Stimulated activated CD4-positive, alpha-beta T cell treated with anti-CD3 and anti-CD28 coated beads, TNF-alpha, amount 100 ng/mL, for 48 hours (primary cell): ENCODE measurements at places on chromosomes 5 and 9.

DNA sequence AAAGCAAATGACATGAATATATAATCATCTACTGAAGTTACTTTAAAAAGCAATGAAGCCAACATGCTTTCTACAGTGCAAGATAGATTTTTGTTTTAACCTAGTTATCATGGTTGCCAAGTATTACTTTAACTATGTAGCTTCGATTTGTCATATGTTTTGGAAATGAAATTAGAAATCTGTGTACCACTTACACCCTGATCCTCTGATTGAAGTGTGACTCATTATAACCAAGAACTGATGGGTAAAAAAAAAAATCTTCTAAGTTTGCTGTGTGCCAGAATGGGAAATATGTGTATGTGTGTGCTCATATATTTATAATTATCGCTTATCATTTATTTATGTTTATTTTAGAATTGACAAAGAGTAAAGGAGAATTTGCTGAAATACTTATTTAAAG, 9.1 kb upstream of the CDC42SE2 start:
- no peak for DNase-seq

GRCh38 chr5:51732304-51732703, 349.1 kb downstream of the ISL1 start:
- DNase-seq: no peak

- no peak for DNase-seq
These were observed 17.0 kb upstream of the SELENOP start for GRCh38 chr5:42828671-42829070.

DNA sequence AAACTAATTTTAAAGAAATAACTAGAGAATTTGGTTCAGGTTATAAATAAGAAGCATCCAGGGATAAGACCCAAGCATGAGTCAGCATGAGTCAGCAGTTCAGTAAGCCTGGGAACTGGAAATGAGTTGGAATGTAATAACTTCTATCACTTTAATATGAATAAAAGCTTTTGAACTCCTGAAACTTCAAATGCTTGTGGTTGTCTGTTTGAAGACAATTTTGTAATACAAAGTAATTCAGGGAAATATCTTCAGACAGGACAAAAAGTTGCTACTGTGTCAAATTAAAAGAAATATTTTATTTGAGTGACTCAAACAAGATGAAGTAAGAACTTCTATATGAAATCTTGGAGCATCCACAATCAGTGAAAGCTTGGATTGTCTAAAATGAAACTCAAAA, 331.2 kb upstream of the DAB2 start:
- no peak for DNase-seq

DNA sequence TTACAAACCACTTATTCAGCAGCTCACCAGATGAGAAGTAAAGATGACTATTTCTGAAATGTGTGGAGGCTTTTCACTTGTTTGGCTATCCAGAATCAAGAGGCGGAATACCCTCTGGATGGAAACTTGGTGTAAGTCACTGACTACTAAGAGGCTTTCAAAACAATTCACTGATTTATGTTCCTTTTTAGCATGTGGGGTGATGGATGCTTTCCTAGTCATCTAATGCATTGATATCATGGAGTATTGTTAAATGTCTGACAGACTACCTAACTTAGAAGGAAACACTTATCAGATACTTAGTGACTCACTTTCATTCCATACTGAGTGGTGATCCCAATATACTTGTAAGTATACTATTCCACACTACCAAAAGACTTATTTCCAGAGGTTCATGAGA, 141.4 kb downstream of the PLK2 start:
- no peak for DNase-seq

DNA sequence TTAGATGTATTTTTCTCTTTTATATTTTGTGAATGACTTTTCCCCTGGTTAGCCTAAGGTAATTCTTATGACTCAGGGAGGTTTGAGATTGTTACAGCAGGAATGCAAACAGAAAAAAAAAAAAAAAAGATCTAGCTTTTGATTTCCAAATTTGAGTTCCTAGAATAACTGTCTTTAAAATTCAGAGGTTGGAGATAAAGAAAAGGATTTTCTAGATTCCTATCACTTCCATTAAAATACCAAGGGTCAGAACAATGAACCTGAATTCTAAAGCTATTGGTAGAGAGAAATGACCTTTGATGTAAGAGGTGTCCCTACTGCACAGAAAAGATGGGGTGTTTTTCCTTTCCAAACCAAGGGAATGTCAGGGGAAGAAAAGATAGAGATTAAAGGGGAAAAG, 262.5 kb downstream of the DOCK8 start:
- no peak for DNase-seq

DNA sequence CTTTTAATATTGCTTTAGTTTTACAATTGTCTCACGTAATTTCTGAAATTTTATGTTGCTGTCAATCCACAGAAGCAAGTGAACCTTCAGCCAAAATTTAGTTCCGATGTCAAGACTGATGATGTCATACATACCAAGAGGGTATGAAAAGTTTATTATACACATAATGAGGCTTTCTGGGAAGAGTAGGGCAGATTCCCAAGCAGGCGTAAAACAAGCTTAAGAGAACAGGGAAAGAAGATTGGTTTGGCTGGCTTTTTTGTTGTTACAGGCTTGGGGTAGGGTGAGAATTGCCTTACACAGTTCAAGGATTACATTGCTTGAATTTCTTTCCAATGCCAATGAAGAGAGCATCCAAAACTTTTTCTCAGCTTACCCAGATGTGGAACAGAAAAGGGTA, 1962.9 kb upstream of the CDH6 start:
- no peak for DNase-seq

DNA sequence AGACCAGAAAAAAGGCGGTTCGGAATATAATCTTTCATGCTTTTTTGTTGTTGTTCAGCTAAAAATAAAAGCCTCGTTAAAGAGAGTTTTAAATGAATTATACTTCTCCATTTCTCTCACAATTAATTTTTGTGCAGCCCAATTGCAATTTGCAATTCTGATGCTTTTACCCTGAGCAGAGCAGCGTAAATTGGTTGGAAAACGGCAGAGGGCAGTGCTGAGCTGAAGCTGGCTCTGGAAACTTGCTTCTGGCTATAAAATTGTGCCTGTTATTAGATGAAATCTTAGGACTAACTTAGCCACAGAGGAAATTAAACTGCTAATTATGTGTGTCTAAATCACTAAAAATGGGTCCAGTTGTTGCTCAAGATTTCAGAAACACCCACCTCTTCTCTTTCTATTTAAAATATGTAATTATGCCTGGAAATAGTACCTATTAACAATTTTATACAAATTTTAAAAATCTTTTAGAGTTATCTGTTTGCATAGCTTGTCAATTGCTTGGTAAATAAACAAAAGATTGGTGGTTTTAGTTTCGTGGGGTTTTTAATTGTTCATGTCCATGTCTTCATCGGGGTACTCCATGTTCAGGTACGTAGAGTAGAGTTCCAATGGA, 441.8 kb upstream of the TLE4 start:
- no peak for DNase-seq

DNA sequence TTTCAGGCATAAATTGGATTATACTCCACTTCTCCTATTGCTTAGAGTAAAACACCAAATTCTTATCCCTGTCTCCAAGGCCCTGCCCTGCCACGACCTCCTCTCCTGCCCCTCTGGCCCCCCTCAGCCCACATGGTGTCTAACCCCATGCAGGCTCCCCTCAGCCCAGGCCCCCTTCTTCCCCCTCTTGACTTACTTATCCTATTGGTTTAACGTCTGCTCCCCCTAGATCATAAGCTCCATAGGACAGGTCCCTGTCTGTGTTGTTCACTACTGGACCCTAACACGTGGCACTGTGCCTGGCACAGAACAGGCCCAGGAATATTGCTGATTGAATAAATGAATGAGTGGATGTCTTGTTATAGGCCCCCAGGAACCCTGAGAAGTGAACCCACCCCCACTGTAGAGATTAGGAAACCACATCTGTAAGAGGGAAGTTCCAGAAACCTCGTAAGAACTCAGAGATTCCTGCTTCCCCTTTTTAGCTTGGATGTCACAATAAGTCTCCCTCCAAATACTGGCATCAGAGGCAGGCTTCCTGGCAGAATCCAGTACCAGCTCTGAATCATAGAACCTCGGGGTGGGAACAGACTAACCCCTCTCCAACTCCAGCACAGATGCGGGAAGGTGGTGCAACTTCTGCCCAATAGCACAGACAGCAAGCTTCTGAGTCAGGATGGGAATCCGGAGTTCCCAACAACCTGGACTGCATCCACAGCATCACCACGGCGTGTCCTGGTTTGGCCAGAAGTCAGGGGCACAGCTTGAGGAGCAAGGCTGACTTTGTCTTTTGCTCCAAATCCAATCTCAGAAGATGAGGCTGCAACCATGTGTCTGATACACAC, 31.5 kb downstream of the HRH2 start:
- DNase-seq: no peak

DNA sequence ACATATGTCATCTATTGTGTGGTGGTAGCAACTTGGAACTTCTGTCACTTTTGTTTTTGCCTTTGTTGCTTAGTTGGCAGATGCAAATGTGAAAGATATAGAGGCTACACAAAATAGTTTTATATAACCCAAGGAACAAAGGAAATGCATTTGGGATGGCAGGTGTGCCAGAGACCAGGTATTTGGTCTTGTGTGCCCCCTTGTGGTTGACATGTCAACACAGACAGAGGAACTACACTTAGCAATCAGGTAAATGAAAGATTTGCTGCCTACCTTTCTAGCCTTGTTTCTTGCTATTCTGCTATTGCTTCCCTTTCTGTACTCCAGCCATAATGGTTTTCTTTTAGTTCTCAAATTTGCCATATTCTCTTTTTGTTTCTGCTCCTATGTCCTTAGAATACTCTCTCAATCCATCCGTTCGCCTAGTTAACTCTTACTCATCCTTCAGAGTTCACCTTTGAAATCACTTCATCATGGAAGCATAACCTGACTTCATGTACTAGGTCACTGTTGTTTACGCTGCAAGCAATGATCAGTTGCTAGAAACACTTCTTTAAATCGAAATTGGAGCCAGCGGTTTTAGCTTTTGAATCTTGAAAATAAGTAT, 119.5 kb downstream of the TRPM3 start:
- no peak for DNase-seq

GRCh38 chr9:129995409-129996160, 47.4 kb downstream of the FNBP1 start:
- DNase-seq: no peak

GRCh38 chr9:134403682-134404301, 77.5 kb downstream of the RXRA start:
- no peak for DNase-seq

DNA sequence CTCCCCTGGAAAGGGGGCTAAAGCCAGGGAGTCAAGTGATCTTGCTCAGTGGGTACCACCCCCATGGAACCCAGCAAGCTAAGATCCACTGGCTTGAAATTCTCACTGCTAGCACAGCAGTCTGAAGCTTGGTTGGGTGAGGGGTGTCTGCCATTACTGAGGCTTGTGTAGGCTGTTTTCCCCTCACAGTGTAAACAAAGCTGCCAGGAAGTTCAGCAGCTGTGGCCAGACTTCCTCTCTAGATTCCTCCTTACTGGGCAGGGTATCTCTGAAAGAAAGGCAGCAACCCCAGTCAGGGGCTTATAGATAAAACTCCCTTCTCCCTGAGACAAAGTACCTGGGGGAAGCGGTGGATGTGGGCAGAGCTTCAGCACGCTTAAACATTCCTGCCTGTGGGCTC, 17.1 kb upstream of the EPB41L4A start:
- no peak for DNase-seq

DNA sequence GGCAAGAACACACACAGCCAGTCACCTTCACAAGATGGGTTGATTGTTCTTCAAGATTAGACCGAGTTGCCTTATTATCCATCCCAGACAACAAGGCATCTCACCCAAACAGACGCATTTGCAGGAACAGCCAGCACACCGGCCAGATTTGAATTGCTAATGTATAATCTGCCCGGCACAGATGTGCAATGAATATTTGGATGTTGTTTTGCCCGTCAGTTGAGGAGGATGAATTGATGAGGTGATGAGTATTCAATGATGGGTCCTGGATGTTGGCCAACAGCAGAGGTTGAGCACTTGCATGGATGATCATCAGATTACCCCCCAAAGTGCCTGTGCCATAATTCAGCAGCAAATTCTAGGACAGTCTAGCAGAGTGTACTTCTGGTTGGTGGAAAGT, 20.1 kb downstream of the ALG2 start:
- no peak for DNase-seq

DNA sequence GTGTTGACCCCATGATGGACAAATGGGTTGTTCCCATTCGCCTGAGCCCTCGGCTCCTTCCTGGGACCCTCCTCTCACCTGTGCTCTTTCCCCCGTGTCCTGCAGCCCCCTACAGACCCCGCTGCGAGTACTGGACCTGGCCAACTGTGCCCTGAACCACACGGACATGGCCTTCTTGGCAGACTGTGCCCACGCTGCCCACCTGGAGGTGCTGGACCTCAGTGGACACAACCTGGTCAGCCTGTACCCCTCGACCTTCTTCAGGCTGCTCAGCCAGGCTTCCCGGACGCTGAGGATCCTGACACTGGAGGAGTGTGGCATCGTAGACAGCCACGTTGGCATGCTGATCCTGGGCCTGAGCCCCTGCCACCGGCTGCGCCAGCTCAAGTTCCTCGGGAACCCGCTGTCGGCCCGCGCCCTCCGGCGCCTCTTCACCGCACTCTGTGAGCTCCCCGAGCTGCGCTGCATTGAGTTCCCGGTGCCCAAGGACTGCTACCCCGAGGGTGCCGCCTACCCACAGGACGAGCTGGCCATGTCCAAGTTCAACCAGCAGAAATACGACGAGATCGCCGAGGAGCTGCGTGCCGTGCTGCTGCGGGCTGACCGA, 3.4 kb downstream of the LRRC14B start:
- DNase-seq: no peak

DNA sequence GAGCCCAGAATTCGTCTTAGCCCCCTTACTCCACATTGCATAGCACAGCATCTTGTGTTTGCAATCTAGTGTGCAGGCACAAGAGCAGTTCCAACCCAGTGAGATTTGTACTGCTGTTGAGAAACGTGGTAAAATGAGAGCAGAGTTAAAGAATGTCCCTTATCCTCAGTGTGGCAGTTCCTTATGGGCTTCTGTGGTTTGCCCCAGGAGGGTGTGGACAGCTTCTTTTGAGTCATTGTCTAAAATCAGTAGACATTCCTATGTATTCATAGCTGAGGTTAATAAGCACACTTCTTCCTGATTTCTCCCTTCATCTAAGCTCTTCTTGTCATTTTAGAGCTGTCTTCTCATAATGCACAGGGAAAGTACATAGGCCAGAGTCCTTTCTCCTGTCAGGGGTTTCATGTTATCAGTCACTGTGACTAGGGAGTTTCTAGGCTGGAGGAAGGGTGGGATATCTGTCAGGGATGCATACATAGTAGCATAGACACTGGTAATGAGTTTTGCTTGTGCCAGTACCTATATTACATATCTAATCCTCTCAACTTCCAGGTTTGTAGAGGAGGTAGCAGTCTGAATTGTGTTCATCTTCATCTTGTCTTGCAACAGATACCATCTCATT, 2.0 kb upstream of the CAVIN4 start:
- DNase-seq: no peak

DNA sequence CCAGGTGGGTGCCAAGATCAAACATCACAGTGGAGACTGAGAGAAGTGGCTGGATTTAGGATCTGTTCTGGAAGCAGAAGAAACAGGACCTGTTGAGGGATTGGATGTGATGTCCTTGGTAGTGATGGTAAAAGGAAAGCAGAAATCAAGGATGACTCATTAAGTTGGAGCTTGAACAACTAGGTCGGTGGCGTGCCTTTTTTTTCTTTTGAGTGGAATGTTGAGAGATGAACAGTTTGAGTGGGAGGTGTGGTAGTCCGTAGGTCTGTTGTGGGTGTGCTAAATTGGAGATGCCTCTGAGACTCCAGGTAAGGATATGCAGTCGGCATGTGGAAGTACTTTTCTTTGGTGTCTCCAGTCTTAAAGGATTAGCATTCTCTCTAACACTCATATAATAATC, 92.1 kb upstream of the IL12B start:
- no peak for DNase-seq

- no peak for DNase-seq
These were observed 54.5 kb downstream of the AK8 start for GRCh38 chr9:132823370-132824145.

GRCh38 chr5:14421851-14422250, 159.7 kb upstream of the OTULINL start:
- no peak for DNase-seq
